Stimulated activated CD4-positive, alpha-beta T cell treated with anti-CD3 and anti-CD28 coated beads, Interleukin-2, amount 100 ng/mL, for 48 hours (primary cell): ENCODE measurements at places on chromosomes 12 and 14.

GRCh38 chr14:62943202-62943601, 102.1 kb downstream of the KCNH5 start:
- DNase-seq: no peak

DNA sequence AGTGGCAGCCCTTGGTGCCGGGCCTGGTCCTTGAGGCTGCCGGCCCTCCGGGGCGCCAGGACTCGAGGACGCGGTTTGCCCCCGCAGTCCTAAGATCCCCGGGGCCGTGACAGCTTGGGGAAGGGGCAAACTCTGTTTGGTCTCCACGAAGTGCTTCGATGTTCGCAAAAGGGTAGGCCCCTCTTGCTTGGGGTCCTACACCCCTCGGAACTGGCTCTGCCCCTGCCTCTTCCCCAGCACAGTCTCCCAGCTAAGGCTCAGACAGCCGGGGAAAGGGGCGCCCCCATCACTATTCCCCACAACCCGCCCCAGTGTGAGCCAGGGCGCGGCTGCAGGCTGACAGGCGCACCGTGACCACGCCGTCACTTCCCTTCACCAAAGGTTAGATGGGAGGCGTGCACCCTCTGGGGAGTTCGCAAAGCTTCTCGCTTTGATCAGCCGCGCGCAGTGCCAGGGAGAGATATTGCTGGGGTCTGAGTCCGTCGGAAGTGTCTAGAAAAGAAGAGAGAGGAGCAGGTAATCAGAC, 7.2 kb upstream of the OTX2 start:
- DNase-seq: no peak

DNA sequence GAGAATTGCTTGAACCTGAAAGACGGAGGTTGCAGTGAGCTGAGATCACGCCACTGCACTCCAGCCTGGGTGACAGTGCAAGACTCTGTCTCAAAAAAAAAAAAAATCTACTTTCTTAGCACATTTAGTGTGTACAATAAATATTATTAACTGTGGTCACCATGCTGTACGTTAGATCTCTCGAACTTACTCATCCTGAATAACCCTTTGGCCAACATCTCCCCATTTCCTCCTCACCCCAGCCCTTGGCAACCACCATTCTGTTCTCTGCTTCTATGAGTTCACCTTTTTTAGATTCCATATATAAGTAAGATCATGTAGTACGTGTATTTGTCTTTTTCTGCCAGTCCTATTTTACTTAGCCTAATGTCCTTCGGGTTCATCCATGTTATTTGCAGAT, 13.4 kb downstream of the FUT8 start:
- no peak for DNase-seq

GRCh38 chr14:52263190-52263589, 4.3 kb upstream of the PTGDR start:
- DNase-seq: no peak

DNA sequence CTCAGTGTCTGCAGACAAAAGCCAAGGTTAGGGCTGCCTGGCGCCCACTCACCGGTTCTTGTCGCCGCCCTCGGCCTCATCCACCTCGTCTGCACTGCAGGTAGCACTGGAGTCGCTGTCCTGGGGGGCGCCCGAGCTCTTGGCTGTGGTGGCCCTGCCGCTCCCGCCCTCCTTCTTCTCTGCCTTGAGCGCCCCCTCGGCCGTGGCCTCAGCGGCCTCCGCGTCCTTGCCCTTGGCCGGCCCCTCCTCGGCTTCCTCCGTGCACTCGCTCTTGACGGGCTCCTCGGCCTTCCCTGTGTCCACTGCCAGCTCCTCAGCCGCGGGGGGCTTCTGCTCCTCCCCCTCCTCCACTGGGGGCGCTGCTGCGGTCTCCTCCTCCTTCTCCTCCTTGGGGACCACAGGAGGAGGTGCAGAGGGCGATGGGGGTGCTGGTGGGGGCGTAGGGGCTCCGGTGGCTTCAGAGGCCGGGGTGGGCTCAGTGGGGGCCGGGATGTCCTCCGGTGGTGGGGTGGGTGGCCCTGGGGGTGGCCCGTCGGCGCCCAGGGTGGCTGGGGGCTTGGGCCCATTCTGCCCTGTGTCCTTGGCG, 77.2 kb downstream of the RFLNA start:
- DNase-seq: no peak

GRCh38 chr14:62866376-62866775, 178.9 kb downstream of the KCNH5 start:
- DNase-seq: no peak

DNA sequence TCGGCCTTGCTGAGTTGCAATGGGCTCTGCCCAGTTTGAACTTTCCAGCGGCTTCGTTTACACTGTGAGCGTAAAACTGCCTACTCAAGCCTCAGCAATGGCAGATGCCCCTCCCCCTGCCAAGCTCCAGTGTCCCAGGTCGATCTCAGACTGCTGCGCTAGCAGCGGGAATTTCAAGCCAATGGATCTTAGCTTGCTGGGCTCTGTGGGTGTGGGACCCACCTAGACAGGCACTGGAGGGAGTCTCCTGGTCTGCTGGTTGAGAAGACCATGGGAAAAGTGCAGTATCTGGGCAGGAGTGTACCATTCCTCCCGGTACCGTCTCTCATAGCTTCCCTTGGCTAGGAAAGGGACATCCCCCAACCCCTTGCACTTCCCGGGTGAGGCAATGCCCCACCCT, 88.2 kb downstream of the KLHL28 start:
- DNase-seq: no peak

DNA sequence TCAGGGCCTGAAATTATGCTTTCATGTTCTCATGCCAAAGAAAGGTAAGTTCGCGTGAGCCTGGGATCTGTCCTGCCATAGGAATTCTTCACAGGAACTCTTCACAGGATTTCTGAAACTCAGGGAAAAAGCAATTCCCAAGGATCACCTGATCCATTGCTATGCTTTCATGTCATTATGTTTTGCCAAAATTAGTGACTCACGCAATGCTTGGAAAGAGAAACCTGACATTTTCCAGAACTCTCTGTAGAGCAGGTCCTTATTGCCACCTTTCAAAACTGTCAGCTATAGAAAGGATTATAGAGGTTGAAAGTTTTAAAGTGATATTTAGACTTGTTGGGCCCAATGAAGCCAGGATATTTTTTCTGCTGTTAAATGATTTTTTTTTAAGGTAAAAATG, 6.3 kb upstream of the KCNJ8 start:
- no peak for DNase-seq

DNA sequence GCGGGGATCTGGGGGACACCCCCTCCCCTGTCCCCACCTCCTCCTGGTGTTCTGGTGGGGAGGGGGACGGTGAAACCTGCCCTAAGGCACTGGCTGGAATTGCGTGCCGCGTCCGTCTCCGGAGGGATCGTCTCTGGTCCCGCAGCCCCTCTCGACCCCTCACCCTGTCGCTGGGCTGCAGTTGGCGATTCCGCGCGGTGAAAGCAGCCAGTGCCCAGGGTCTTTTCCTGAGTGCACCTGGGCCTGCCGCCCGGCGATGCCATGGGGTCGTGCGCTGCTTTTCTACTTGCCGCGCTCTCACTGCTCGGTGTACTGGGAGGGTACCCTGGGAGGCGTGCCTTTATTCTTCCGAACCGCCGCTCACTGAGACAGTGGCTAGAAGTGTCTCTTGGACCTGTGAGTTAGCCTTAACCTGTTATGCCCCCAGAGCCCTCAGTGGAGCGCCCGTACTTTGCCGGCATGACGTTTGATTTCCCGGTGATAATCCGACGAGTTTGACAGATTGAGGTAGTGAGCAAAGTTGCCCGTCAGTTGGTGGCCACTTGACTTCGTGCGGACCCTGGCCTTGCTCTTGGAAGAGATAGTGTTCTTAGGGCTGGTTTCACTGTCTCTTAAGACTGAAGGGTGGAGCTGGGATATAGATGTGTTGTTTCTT, 788 bp downstream of the SFSWAP start:
- no peak for DNase-seq

- no peak for DNase-seq
Observed at GRCh38 chr12:39873065-39873464, 232.8 kb downstream of the SLC2A13 start.

DNA sequence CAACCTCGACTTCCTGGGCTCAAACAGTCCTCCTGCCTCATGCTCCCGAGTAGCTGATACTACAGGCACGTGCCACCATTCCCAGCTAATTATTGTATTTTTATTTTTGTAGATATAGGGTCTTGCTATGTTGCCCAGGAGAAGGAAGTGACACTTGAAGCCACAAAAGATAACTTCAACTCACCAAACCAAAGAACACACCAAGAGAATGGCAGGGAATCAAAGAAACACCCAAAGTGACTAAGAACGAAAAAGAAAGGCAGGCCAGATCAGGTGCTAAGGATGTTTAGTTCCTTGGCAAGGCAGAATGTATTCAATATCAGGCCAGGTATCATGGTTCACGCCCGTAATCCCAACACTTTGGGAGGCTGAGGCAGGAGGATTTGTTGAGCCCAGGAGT, 10.1 kb upstream of the TPCN1 start:
- DNase-seq: no peak

- DNase-seq: no peak
Observed at GRCh38 chr14:100790502-100791347, 35.2 kb upstream of the MEG3 start.

- no peak for DNase-seq
Observed at GRCh38 chr14:90757452-90757851, 58.8 kb downstream of the TTC7B start.

GRCh38 chr14:90087433-90087832, 25.6 kb downstream of the KCNK13 start:
- no peak for DNase-seq

DNA sequence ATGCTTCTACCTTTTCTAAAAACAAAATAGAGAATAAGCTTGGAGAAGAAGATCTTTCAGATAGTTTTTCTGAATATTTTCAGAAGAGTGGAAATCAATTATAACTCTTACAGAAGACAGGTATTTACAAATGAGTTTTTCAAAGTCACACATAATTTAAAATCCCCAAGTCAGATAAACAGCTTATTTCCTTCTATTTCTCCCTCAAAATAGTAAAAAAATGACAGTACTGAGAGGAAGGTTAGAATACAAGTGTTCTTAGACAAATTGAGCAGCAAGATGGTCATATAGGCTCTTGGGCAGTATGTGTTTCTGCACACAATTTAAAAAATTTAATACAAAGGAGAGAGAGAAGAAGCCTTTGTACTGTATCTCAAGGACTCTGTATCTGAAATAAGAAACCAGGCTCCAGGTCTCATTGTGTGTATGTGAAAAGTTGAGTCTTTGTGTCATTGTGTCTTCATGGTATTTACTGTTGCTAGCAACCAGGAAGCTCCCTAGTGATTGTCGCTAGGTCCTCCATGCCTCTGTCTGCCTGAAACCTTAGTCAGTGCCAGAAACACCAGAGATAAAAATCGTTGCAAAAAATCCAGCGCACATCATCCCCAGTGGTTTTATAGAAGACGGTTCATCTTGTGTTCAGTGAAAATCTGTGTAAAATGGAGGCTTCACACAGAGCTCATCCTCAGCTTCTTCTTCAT, 12.9 kb upstream of the TUBA1A start:
- no peak for DNase-seq

- DNase-seq: no peak
Observed at GRCh38 chr12:105671720-105672119, 341.2 kb downstream of the C12orf75 start.
